ENCODE measurements at places on chromosomes 6 and 20. TPM values are rescaled to one million over a fixed set of nuclear protein-coding genes. Genes with fewer than 3 reads are reported as not detected.
A peak's percentile ranks its signal among the peaks of the same experiment; 100 is the strongest.

PERP gene
- 13.4 TPM for polyA plus RNA-seq

GRCh38 chr6:105786890-105787655, 299.1 kb upstream of the PRDM1 start:
- DNase-seq, result no peak

PAX1 gene
- 0.09 TPM for polyA plus RNA-seq

LEMD2 gene
- polyA plus RNA-seq, result 66.1 TPM

GRCh38 chr6:49839957-49840356, 26.4 kb downstream of the CRISP1 start:
- no peak for DNase-seq

- DNase-seq, result no peak
These were observed 496.3 kb upstream of the MAP3K7 start for GRCh38 chr6:91083211-91083610.

GRCh38 chr6:74603322-74604076, 602.4 kb downstream of the COL12A1 start:
- DNase-seq, result no peak

DNA sequence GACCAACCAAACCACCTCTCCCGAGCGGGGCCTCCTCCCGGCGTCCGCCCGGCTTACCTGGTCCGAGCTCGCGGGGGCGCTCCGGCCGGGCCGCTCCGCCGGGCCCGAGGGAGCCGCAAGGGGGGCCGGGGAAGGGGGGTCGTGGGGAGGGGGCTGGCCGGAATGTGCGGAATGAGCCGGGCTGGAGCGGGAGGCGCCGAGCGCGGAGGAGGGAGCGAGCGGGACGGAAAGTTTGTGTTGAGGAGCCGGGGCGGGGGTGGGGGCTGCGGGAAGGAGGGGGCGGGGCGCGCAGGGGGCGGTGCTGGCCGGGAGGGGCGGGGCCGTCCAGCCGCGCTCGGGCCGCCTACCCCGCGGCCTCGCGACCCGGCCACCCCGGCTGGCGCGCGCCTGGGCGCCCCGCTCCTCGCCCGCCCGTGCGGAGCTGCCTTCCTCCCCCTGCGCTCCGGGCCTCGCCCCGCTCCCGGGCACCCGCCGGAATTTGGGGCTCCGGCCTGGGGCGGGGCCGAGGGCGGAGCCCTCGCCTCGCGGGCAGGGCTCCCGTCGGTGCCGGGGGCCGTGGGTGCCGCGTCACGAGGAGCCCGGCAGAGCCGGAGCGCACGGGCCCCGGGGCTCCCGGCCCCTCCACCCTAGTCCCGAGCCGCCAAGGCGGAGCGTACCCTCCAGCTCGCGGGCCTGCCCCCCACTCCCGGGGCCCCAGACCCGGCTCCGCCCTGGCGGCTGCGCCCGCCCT, at the start of gene TEAD3:
TSS of gene TEAD3 (minus strand) at position 239 of the 730 bp plus-strand sequence.
- no peak for DNase-seq

GRCh38 chr20:56788671-56789610, 159.8 kb downstream of the TFAP2C start:
- no peak for DNase-seq

DNA sequence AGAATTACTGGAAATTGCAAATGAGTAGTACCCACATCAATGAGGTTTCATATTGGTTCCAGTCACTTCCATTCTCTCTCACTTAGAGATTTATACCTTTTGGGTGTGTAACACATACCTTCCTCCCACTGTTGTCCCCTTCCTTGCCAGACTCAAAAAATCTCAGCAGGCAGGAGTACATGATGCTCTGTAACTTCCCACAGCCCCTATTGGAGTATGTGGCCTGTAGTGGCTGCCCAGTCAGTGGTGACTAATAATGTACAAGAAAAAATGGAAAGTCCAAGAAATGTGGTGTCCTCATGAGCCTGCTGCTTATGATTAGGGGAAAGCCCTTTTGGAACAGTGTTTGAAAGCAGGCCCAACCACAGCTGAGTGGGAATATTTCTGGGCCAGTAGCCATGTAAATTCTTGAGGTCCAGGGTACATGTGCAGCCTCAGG, 312.0 kb downstream of the ZFAND3 start:
- DNase-seq, result no peak

DNA sequence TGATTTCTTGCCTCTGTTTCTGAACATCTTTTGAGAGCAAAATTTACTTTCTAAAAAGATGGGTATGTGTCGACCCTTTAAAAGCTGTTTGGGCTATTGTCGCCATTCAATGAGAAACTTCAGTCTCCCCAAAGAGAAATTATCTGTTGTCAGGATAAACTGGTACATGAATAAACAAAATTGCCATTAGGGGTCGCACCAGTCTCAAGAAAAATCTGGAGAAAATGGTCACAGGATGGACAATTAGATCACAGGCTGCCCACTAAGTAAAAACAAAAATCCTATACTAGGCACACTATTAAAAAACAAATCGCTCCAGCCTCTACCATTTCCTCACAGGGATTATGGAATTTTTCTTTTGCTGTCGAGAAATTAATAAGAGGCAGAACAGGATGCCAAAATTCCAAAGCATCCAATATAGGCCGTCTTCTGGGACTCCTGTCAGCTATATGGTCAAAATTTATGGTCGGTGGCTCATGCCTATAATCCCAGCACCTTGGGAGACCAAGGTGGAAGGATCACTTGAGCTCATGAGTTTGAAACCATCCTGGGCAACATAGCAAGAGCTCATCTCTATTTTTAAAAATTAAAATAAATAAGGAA, 5.5 kb upstream of the HLA-E start:
- peak; percentile 57 for DNase-seq

DNA sequence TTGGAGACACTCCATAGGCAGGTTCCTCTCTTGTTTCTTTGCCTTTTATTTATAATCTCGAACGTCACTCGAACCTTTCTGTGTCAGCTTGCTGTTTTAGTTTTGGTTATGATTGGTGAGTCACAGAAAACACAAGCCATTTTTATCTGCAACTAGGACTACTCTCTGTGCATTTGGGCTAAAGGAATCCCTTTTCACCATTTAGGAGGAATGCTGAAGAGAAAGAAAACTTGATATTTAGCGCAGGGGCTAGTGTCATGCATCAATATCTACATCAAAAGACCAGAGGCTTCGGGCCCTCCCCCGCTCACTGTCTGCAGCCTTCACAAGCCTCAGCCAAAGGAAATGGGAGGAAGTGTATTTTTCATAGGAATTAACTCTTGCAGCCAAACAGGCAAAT, 507.8 kb upstream of the CITED2 start:
- no peak for DNase-seq

HS3ST5 gene
- 1.4 TPM for polyA plus RNA-seq

RAET1L gene
- polyA plus RNA-seq, result 0.23 TPM

DNA sequence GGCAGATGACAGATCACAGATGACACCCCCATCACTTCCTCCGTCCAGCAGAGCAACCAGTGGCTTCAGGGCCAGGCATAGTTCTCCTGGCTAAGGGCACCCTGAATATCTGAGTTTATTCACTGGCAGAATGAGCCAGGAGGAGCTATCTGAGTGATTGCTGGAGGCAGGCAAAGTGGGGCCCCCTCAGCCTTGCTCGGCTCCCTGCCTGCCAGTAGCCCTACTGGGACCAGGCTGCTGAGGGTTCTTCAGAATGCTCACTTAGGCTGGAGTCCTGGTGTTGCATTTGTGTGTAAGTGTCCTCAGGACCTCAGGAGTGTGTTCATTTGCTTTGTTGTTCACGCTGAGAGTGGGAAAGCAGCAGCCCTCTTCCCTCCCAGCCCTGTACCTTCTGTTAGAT, 31.2 kb downstream of the CHMP4B start:
- no peak for DNase-seq

DNA sequence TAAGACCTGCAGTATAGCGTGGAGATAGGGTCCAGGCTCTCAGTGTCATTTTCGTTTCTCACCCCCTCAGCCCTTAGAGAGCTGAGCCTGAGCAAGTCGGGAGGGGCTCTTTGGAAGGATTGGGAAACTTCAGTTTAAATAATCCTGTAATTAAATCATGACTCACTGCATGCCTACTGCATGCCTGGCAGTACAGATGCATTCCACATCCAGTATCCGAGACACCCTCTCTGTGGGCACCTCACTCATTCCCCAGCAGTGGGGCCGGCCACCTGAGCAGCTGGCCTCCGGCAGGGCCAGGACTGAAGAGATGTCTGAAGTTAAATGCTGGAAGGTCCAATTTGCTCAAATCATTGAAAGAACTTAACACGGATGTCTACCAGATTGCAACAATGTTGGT, 316.6 kb downstream of the THBS2 start:
- DNase-seq, result no peak

- no peak for DNase-seq
These were observed 418.4 kb downstream of the CD109 start for GRCh38 chr6:74114428-74114827.

DNA sequence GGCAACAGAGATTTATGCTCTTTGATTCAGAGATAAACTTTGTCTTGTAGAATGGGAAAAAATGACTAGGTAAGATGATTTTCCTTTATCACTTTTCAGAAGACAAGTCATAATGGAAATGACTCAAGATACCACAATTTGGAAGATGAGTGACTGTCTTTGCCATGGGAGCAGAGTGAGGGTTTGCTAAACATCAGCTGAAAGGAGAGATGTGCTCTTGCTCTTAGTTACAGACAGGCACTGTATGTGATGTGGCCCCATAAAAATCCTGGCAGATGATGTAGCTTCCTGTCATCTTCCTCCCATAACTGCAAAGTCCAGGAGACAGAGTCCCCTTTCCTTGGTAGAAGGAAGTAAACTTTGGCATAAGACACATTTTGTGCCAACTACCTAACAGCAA, 47.6 kb downstream of the BACH2 start:
- no peak for DNase-seq

KLC4 gene
- 79.3 TPM for polyA plus RNA-seq

DNA sequence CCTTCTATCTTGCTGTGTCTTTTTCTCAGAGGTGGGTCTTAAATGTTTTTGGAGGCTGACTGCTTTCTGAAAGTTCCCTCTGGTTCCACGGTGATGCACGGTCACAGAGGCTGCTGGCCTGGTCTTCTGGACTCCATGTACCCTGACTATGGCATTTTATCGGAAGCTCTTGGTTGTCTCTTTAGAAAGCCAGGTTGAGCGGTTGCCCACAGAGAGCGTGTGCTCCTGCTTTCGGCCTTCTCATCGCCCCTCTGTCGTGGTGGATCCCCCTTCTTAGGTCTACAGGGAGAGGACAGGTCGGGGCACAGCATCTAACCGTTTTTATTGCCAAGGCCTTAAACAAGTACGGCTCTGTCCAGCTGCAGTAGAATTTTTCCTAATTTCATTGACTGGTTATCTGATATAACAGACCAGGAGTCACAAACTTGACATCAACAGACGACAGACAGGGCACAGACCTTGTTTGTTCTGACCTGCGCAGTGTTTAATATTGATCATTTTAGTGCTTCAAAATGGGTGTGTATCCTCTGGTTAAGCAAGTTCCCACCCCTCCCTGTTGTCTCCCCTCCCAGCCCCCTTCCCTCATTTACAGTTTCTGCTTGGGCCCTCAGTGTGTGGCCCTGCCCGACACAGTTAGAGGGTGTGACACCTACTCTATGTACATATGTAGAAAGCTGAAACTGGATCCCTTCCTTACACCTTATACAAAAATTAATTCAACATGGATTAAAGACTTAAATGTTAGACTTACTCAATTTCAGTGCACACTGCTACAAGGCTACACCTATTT, 24.7 kb downstream of the SYTL3 start:
- no peak for DNase-seq

RFX6 gene
- 0.05 TPM for polyA plus RNA-seq

TFAP2B gene
- 12.2 TPM for polyA plus RNA-seq

UNC93A gene
- polyA plus RNA-seq, result 14.3 TPM

GRCh38 chr6:116390581-116390980, 19.8 kb downstream of the DSE start:
- DNase-seq, result no peak

GRCh38 chr20:8216375-8217200, 84.5 kb downstream of the PLCB1 start:
- DNase-seq, result no peak

- DNase-seq, result no peak
These were observed 1.9 kb upstream of the ZNF831 start for GRCh38 chr20:59161721-59162120.

DNA sequence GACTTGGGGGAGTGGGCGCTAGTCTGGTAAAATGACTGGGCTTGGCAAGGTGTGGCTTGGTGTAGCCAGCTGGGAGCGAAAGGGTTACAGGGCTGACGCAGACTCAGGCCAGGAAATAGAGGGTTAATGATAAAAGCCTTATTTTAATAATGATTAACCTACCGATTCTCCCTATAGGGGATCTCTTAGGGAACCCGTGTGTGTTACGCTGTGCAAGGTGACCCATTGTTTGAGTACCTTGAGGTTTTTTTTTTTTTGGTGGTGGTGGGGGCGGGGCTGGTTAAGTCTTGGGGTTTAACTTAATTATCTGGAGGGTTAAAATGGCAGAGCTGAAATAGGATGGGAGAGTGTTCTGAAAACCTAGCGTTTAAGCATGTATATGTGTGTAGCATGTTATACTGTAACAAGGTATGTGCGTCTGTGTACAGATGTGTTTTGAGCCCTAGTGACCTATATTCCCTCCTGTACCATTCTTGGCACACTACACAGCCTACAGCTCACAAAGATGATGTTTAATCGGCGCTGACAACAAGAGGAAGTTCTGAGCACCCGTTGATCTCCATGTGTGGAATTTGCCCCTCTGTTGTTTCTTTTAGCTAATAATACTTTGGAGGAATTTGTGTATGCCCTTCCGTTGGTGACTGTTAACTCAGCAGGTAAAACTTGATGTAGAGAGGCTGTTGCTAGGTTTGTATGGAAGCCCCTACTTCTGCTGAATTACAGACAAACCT, 1.3 kb downstream of the CARMIL1 start:
- DNase-seq, result no peak

DNA sequence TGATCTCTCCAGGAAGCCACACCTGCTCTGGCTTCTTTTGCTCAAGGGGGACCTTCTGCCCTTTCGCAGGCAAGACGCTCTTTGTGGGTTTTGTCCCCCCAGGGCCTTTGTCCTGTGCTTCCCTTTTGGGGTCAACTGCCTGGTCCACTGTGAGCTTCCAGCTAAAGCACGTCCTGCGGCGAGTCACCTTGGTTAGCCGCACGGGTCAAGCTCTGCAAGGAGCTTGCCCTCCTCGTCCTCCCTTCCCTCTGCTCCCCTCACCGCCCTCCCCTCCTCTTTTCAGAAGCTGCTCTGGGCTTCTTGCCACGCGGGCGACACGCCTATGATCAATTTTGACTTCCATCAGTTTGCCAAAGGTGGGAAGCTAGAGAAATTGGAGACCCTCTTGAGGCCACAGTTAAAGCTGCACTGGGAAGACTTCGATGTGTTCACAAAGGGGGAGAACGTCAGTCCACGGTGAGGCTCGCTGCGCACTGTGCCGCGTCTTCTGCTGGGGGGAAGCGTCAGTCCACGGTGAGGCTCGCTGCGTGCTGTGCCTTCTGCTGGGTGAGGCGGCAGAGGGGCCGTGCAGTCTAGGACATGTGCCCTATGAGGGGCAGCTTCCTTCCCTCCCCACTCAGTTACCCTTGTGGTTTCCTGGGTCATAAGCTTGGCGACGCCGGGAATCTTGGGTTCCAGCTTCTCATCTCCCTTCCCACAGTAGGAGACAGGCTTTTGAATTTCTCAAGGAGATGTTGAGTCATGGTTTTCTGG, 80.2 kb downstream of the SYNJ2 start:
- DNase-seq, result no peak
